Stimulated activated CD8-positive, alpha-beta memory T cell treated with anti-CD3 and anti-CD28 coated beads, Interleukin-4, amount 100 ng/mL, for 1 hour (primary cell): ENCODE measurements at places on chromosomes 4 and X.

- DNase-seq: no peak
Observed at GRCh38 chr4:19478791-19479190, 772.9 kb upstream of the SLIT2 start.

GRCh38 chrX:36543499-36543898, 464.7 kb upstream of the FAM47C start:
- DNase-seq: no peak

GRCh38 chr4:105196523-105197145, 50.0 kb downstream of the TET2 start:
- no peak for DNase-seq

GRCh38 chr4:3634281-3634857, 102.1 kb upstream of the LRPAP1 start:
- no peak for DNase-seq

GRCh38 chr4:42709392-42710065, 52.6 kb upstream of the ATP8A1 start:
- no peak for DNase-seq

GRCh38 chr4:87559090-87559837, 30.1 kb upstream of the SPARCL1 start:
- no peak for DNase-seq

DNA sequence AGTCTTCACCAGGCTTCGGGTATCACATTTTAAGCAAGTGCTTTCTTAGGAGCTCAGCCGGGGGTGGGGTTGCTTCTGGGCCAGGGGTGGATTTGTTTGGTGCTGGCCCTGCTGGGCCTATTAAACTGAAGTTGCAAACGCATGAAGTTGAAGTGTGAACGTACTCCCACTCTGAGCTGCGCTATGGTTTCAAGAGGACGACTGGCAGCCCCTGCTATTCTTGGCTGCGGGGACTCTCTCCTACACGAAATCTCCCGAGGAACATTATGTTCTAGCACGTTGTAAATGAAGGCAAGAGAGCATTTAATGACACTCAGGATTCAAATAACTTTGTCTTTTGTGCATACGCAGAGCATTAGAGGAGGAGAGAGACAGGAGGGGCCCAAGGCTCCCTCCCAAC, 401.3 kb upstream of the BOD1L1 start:
- no peak for DNase-seq
